Stimulated activated CD8-positive, alpha-beta memory T cell treated with anti-CD3 and anti-CD28 coated beads, Interleukin-7, amount 100 ng/mL, for 1 hour (primary cell): ENCODE measurements at places on chromosomes 3 and 15.

DNA sequence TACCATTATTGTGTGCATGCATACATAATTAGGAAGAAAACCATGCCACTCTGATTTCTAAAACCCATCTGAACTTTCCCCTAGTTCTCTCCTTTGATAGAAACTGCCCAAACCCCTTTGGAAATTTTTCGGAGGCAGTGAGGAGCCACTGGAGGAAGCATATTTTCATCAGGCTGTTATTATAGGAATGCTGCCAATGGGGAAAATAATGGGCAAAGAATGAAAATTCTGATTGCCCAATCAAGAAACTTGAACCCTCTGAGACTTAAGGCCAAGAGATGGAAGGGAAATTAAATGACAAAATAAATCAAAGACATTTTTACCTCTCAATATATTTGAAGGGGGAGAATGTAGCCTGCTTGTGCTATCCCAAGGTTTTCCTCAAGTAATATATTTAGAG, 376.0 kb upstream of the PDZRN3 start:
- no peak for DNase-seq

- DNase-seq = no peak
Observed at GRCh38 chr3:42654331-42655201, 1.1 kb downstream of the ZBTB47 start.

GRCh38 chr3:120597445-120598049, 1.4 kb downstream of the NDUFB4 start:
- no peak for DNase-seq

- DNase-seq = no peak
Observed at GRCh38 chr3:93867425-93867824, 106.3 kb downstream of the PROS1 start.

DNA sequence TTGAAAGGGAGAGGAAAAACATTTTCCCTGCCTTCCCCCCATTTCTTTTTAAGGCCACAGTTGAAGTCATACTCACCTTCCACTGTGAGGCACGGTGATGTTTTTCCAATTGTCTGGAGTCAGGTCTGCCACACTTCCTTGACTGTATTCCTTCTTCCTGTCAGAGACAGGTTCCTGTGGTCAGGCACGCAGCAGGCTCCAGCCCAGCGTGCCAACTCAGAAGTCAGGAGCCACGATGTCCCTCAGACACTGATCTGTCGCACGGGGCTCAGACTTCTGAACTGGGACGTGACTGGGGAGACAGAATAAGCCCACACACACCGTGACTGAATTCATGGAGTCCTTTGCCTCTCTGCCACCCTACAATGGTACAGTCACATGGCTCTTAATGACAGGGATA, 41.2 kb upstream of the ADAMTS9 start:
- DNase-seq = no peak

- DNase-seq = no peak
Observed at GRCh38 chr15:89836267-89837133, 21.8 kb upstream of the ANPEP start.

- DNase-seq = no peak
Observed at GRCh38 chr3:119416873-119417272, 46.5 kb downstream of the TMEM39A start.

DNA sequence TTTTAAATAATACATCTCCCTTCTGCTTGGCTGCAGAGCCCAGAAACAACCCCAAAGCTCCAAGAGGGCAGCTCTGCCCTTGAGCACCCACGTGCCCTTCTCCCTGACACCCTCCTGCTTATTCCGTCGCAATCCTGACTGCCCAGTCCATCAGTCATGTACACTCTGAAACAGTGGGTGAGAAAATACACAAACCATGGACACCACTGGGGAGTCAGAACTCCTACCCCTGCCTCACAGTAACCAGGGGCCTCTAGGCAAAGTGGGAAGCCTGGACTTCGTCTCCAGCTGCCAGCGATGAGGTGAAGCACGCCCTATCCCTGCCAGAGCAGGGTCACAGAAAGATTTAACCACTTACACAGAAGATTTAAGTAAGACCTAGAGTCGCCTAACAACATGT, 40.1 kb downstream of the HERC2 start:
- DNase-seq = no peak

- DNase-seq = no peak
Observed at GRCh38 chr3:94081884-94082283, 19.0 kb downstream of the NSUN3 start.

GRCh38 chr15:101490922-101491733, 1.6 kb upstream of the PCSK6 start:
- DNase-seq = no peak

GRCh38 chr3:149424918-149425317, 47.5 kb upstream of the TM4SF1 start:
- DNase-seq = no peak

DNA sequence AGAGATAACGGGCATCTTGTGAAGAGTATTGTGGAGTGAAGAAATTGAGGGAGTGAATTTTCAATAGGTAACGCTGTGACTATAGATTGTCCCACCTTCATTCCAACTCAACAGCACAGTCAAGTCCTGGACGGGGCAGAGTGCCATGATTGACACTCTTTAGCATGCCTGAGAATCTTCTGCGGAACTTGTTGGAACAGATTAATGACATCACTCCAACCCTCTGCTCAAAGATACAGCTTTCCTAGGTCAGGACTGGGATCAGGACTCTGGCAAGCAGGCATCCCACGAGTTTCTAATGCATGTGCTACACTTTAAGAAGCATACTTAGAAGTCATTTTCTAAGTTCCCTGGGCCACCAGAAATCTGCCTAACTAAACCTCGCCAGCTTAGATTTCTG, 267.6 kb upstream of the CFAP20DC start:
- no peak for DNase-seq

DNA sequence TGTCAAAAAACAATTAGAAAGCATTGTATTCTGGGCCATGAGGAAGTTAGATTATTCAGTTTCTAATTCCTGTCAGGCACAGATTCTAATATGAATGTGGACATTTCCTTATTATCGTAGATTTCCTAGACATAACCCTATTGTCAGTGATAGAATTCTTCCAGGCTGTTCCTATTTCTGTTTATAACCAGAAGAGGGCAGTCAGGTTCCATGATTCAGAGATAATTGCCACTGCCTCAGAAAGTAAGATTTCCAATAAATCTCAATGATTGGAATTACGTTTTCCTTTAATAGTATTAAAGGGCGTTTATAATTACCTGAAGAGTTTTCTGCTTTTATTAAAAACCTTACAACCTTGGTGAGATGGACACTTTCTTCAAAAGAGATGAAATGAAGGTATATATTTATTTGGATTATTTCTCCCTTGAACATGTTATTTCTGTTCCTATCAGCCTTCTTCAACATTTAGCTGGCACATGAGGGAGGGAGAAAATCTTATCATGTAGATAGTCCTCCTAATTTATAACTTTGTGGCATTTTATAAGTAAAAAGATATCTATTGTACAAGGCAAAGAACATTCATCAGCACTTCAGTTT, 439.2 kb downstream of the MCTP2 start:
- no peak for DNase-seq

DNA sequence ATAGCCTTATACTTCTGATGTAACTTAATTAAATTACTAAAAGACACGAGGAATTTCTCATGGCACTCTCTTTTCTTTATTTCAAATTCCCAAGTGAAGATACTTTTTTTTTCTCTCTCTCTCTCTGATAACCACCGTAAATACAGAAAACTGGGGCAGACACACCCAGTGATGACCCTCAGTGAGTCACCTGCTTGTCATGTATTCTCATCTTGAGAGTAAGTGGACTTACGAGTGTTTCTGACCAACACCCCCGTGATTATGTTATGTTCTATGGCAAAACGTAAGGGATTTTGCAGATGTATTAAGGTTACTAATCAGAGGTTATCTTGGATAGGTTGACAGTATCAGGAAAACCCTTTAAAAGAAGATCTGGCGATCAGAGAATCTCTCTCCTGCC, 348.8 kb upstream of the ZNF717 start:
- no peak for DNase-seq

- peak; percentile 9 for DNase-seq
Observed at GRCh38 chr15:44584162-44584749, 47.3 kb downstream of the EIF3J start.

- no peak for DNase-seq
Observed at GRCh38 chr3:62600033-62600432, 226.7 kb upstream of the FEZF2 start.

DNA sequence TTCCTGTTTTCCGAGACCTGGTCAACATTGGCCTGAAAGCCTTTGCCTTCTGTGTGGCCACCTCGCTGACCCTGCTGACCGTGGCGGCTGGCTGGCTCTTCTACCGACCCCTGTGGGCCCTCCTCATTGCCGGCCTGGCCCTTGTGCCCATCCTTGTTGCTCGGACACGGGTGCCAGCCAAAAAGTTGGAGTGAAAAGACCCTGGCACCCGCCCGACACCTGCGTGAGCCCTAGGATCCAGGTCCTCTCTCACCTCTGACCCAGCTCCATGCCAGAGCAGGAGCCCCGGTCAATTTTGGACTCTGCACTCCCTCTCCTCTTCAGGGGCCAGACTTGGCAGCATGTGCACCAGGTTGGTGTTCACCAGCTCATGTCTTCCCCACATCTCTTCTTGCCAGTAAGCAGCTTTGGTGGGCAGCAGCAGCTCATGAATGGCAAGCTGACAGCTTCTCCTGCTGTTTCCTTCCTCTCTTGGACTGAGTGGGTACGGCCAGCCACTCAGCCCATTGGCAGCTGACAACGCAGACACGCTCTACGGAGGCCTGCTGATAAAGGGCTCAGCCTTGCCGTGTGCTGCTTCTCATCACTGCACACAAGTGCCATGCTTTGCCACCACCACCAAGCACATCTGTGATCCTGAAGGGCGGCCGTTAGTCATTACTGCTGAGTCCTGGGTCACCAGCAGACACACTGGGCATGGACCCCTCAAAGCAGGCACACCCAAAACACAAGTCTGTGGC, 16.9 kb downstream of the TMEM43 start:
- no peak for DNase-seq

GRCh38 chr3:179027326-179027900, 44.2 kb downstream of the ZMAT3 start:
- DNase-seq = no peak

- no peak for DNase-seq
Observed at GRCh38 chr15:52653431-52653964, 25.7 kb downstream of the ATOSA start.

- DNase-seq = no peak
Observed at GRCh38 chr15:70479056-70479455, 284.3 kb downstream of the UACA start.

GRCh38 chr3:156187146-156187769, 66.9 kb downstream of the KCNAB1 start:
- no peak for DNase-seq

- no peak for DNase-seq
Observed at GRCh38 chr3:47365213-47366153, 15.3 kb upstream of the PTPN23 start.

GRCh38 chr3:180295811-180296210, 259.1 kb upstream of the PEX5L start:
- DNase-seq = no peak

DNA sequence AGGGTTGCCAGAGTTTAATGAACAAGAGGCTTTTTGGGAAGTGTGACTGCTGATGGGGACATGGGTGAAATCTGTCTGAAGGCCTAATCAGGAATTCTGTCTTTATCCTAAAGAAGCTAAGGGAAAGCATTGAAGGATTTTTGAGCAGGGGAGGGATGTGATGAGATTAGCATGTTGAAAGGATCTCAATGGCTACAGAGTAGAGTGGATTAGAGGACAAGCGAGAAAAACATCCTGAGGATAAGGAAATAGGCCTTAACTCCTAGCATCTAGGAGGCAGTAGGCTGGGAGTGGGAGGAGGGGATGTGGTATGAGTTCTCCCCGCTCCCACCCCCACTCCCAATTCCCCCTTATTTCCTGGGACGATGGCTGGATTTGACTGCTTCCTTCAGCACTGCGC, 35.1 kb upstream of the SNTN start:
- no peak for DNase-seq

DNA sequence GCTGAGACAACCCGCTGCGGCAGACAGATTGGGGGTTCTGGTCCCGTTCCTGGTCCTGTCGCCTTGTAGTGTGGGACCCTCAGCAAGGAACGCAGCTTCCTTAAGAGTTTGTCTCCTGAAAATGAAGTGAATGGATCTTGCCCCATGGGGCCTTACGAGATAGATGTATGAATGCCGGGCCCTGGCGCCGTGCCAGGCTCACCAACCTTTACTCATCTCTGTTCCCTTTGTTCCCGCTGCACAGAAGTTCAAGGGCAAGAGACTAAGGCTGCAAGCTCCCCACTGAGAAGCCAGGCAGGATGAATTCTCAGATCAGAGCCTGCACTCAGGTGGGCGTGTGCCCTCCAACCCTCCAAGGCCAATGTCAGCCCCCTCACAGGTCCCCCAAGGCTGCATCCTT, 162.7 kb upstream of the IQSEC1 start:
- DNase-seq = no peak

- no peak for DNase-seq
Observed at GRCh38 chr3:194561306-194561974, 71.8 kb downstream of the TMEM44 start.

DNA sequence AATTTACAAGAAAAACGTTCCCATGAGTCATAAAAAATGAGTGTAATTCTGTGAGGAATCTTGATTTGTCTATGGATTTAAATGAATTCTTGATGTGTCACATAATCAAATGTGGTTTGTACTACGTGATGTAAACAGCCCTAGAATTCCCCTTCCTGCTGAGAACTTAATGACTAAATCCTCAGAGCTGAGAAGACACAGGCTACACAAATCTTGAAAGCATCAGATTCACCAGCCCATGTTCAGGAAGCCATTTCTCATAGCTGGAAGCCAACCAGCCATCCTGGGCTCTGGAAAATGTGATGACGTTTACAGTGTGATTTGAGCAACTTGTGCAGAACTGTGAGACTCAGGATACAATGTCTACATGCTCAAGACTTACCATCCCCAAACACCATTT, 193.7 kb upstream of the MME start:
- no peak for DNase-seq

GRCh38 chr3:24947103-24947502, 452.5 kb upstream of the THRB start:
- no peak for DNase-seq

- DNase-seq = peak; percentile 53
Observed at GRCh38 chr3:189961522-189962161, 159.1 kb downstream of the P3H2 start.

GRCh38 chr3:143070977-143071551, 48.5 kb upstream of the CHST2 start:
- DNase-seq = no peak

GRCh38 chr3:13976469-13976868, 96.6 kb upstream of the WNT7A start:
- DNase-seq = no peak

- DNase-seq = no peak
Observed at GRCh38 chr3:46709721-46710120, 7.9 kb downstream of the PRSS50 start.

GRCh38 chr3:169448501-169448900, 215.0 kb downstream of the MECOM start:
- DNase-seq = no peak

GRCh38 chr15:55694652-55695150, 48.3 kb downstream of the PRTG start:
- DNase-seq = no peak

DNA sequence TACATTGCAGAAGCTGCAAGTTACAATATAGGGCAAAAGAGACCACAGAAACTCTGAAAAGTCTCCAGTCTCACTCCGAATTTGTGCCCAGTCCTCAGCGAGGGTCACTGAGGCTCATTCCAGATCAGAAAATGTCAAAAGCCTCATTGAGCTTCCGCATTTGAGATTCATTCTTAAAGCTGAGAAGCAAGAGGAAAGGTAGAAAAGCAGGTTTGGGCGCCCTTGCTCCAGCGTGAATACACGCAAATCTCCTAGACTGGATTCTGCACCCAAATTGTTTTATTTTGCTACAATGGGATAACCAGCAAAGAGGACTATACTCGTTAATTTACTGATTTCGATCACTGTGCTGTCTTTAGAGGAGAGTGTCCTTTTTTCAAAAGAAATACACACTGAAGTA, 212.2 kb downstream of the STT3B start:
- DNase-seq = no peak
